ENCODE measurements at places on chromosomes 3 and 15. TPM values are rescaled to one million over a fixed set of nuclear protein-coding genes. Genes with fewer than 3 reads are reported as not detected.

Gene FURIN
- 38.0 TPM for total RNA-seq

DNA sequence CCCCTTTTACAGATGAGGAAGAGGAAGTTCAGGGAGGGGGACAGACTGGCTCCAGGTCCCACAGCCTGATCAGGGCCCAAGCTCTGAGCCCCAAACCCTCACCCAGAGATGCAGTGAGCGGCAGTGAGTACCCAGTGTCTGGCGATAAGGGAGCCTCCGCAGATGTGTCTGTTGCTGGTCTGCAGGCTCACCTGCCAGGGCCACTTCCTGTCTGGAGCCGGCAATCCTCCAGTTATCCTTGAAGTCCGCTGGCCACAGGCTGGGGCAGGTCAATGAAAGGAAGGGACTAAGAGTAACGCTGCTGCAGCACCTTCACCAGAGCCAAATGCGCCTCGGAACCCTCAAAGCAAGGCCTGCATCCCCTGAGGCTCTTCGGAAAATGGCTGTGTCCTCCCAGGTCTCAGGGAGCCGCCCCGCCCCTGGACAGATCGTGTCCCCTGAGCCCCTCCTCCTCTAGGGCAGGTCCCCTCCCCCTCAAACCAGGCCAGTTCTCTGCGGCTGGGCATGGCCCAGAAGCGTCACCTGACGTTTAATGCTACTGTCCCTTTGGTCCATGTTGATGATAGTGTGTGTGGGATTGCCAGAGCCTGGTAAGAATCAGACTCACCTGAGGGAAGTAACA is 51.5 kb downstream of the MYL3 start:
- DNase-seq: no peak

DNA sequence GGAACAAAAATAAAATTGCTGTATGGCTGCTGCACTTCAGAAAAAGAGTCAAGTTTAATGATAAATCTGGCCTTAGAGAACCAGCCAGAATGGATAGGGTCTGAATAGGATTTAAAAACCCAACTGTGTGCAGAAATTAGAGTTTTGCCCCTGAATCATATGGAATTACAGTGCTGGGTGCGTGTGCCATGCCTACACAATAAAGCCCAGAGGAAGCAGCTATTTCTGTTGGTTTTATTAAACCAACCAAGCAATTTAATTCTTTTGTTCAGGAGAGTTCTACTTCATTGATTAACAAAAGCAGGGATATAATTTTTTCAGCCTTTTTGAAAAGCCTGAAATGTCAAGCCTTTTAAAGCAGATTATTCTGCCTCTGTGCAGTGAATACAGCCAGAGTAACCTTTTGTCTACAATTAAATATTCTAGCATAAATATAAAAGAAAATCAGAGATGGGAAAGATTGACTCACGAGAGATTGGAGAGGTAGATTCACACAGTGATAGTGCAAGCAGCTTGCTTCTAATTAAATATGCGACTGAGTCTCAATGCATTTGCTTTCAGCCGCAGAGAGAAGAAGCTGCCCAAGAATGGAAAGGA is 66.7 kb upstream of the DNAJC19 start:
- no peak for DNase-seq

Gene ADCY5
- total RNA-seq: 42.6 TPM

Gene HIGD2B
- not detected for total RNA-seq

GRCh38 chr3:10981961-10982360 is 10.6 kb upstream of the SLC6A1 start:
- DNase-seq: peak; percentile 16

DNA sequence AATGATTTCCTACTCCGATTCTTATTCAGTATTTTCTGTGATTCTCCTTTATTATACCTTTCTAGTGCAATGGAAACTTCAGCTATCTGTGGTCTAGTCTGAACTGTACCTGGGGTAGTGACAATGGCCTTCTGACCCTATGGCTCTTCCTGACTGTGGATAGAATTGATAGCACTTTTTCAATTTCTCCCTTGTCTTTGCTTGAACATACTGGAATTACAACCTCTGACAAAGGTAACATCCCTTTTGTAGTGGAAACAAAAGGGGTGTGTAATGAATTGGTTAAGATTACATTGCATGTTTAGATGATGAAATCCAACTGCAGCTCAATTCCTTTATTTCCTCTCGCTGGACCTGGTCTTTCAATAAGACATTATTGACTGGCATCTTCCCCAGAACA is 21.0 kb upstream of the SOX2 start:
- no peak for DNase-seq

Gene SNURF
- total RNA-seq: 11.5 TPM

Gene NOX5
- 0.09 TPM for total RNA-seq

Gene ANKUB1
- total RNA-seq: not detected
